ENCODE measurements at places on chromosomes 11 and 22. TPM values are rescaled to one million over a fixed set of nuclear protein-coding genes. Genes with fewer than 3 reads are reported as not detected.
A peak's percentile ranks its signal among the peaks of the same experiment; 100 is the strongest.

DNA sequence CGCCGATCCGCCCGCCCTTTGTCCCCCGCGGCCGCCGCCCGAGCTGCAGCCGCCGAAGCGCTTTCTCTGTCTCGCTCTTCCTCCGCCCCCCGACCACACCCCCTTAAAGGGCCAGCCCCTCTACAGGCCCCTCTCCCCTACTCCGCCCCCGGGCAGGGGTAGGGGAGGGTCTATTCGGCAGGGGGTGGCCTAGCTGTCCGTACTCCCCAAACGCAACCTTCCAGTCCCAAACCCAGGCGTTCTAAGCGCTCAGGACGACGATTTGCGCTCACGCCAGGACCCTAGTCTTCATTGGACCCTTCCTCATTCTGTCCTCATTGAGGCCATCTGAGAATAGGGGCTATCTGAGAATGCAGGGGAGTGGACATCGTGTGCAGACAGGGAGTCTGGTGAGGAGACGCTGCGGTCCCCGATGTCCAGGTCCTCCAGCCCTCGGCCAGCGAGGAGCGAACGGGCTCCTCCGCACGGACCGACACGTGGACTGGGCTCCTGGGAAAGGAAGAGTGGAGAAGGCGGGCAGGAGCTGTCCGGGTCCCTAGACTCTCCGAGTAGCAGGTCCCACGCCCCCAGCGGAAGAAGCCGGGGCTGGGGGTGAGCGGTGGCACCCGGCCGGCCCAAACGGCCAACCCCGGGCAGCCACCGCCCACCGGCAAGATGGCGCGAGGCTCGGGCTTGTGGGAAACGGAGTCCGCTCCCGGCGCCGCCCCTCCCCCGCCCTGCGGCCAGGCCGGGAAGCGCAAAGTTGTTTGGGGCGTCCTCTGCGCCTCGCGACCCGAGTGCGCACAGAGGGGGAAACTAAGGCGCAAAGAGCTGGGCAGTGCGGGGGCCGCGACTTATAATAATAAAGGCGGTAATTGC is at the start of gene PPP1R14B:
PPP1R14B (minus strand) TSS at position 73 of the 858 bp plus-strand sequence. CDS start 270 bp downstream, outside the sequence.
- H3K4me1 ChIP-seq, result peaks cover 42% of the 10 kb centered on the region
- peak within 1 kb of the TSS; percentile 69 for H3K4me3 ChIP-seq
- no peaks in the 10 kb centered on the region for H3K27me3 ChIP-seq
- peaks cover 17% of the 10 kb centered on the region for H3K36me3 ChIP-seq
- H3K27ac ChIP-seq, result peak within 1 kb of the TSS; percentile 95

DNA sequence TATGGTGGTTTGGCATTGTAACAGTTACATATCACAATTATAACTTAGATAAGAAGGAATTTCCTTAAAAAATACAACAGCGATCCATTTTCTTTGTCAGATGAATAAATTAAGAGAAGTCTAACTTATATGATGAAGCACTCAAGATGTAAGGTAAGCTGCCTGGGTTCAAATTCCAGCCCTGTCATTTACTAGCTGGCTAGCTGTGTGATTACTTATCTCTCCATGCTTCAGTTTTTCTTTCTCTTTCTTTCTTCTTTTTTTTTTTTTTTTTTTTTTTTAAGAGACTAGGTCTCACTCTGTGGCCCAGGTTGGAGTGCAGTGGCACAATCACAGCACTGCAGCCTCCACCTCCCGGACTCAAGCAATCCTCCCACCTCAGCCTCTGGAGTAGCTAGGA is 22.2 kb upstream of the LDHA start:
- H3K27me3 ChIP-seq, result no peaks in the 10 kb centered on the region
- no peak for DNase-seq

DNA sequence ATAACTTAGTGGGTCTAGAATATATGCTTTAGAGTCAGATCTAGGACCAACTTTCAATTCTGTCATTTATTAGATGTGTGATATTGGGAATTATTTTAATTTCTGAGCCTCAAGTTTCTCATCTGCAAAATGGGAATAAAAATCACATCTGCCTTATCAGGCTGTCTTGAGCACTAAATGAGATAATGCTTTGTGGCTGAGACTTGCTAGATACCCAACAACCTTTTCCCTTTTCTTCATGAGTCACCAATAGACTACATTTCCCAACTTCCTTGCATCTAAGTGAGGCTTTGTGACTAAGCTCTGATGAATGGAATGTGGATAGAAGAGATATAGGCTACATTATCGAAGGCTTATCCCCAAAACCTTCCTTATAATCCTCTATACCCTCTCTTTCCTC is 220.7 kb upstream of the SESN3 start:
- H3K4me3 ChIP-seq, result no peak overlapping the region
- no peak overlapping the region for H3K27ac ChIP-seq

- no peaks in the 10 kb centered on the region for H3K36me3 ChIP-seq
- DNase-seq, result no peak
- peaks cover 31% of the 10 kb centered on the region for H3K4me1 ChIP-seq
- no peaks in the 10 kb centered on the region for H3K27me3 ChIP-seq
- H3K27ac ChIP-seq, result peak overlapping the region; percentile 88
Observed at GRCh38 chr11:121652971-121653370, 200.2 kb upstream of the SORL1-AS1 start.

GRCh38 chr11:77560605-77561004 is 29.1 kb upstream of the AQP11 start:
- H3K27ac ChIP-seq, result no peak overlapping the region
- no peak for DNase-seq
- no peak overlapping the region for H3K4me3 ChIP-seq
- no peaks in the 10 kb centered on the region for H3K36me3 ChIP-seq

- no peak overlapping the region for H3K4me3 ChIP-seq
- no peak overlapping the region for H3K27ac ChIP-seq
Observed at GRCh38 chr22:20865875-20866445, 7.2 kb downstream of the SNAP29 start.

GRCh38 chr11:77602381-77603088 is 12.8 kb downstream of the AQP11 start:
- H3K4me1 ChIP-seq, result peaks cover 5% of the 10 kb centered on the region
- DNase-seq, result no peak
- no peaks in the 10 kb centered on the region for H3K27me3 ChIP-seq
- peak overlapping the region; percentile 10 for H3K27ac ChIP-seq

GRCh38 chr11:68710409-68710808 is 26.1 kb downstream of the GAL start:
- no peaks in the 10 kb centered on the region for H3K4me1 ChIP-seq
- DNase-seq, result no peak
- no peak overlapping the region for H3K4me3 ChIP-seq
- no peaks in the 10 kb centered on the region for H3K36me3 ChIP-seq
- no peaks in the 10 kb centered on the region for H3K27me3 ChIP-seq

DNA sequence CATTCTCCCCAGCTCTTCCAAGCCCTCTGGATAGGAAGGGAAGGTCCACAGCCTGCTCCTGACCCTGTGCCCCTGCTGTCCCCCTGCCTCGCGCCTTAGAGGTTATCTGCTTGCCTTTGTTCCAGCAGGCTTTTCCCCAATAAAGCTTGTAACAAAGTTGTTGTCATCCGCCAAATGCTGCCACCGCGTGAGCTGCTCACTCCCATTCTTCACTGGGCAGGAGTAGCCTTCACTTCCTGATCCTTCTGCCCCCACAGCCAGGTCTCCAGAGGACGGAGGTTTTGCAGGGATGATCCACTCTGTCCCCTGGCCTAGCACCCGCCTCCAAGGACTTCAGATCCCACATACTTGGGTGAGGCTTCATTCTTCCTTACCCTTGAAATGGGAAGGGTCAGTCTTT is 94.0 kb upstream of the RASSF10 start:
- no peaks in the 10 kb centered on the region for H3K27me3 ChIP-seq
- H3K4me1 ChIP-seq, result peaks cover 17% of the 10 kb centered on the region
- H3K27ac ChIP-seq, result no peak overlapping the region
- H3K4me3 ChIP-seq, result no peak overlapping the region
- H3K36me3 ChIP-seq, result peaks cover 5% of the 10 kb centered on the region
- DNase-seq, result no peak

GRCh38 chr11:64885367-64886286 is 7.2 kb upstream of the EHD1 start:
- H3K4me1 ChIP-seq, result peaks cover 16% of the 10 kb centered on the region
- H3K36me3 ChIP-seq, result no peaks in the 10 kb centered on the region
- DNase-seq, result no peak

DNA sequence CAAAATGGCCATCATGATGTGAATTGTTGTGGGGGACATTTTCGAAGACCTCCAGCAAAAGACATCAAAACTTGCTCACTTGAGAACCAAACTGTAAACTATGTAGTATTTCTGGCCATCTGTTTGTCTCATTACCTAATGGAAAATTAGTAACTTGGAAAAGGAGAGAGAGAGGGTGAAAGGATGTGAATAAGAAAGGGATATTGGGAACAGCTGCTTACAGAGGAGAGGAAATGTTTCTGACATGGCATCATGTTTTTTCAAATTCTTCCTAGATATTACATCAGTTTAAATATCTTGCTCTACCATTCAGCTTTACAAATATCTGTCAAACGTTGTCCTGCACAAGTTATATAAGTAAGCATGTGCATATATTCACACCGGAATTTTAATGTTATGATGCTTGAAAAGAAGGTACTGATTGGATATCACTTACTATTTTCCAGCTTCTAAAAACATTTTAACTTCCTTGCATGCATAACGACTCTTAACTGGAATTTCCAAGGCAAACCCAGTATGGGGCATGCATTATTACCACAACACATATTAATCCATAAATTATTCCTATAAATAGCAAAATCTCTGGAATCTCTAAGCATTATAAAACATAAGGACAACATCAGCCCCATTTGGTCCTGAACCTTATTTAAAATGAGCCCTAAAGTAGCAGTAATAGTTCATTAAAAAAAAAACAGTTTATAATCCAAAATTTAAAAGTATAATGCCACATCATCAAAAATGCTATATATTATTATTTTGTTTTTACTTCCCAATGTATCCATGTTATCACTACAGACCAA is 20.0 kb downstream of the GUCY1A2 start:
- no peaks in the 10 kb centered on the region for H3K4me1 ChIP-seq
- no peak overlapping the region for H3K27ac ChIP-seq
- no peaks in the 10 kb centered on the region for H3K27me3 ChIP-seq
- no peak for DNase-seq

- H3K4me1 ChIP-seq, result no peaks in the 10 kb centered on the region
- H3K27me3 ChIP-seq, result no peaks in the 10 kb centered on the region
- no peak overlapping the region for H3K27ac ChIP-seq
- H3K36me3 ChIP-seq, result no peaks in the 10 kb centered on the region
- DNase-seq, result no peak
- H3K4me3 ChIP-seq, result no peak overlapping the region
Observed at GRCh38 chr11:35750981-35751663, 88.5 kb downstream of the TRIM44 start.

DNA sequence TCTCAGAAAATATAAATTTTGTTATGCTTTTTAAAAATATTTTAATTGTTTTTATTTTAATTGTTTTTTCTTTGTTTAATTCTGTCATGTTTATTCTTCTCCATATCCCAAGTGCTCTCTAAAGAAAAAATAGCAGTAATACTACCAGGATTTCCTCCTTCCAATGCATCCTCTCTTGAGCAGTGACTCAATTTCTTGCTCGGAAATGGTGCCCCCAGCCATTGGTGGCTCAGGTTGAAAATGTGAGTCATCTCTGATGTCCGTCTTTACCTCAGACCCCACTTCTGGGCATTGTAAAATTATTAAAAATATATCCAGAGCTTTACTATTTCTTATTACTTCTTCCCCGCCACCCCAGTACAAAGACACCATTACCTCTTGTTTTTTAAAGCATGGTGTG is 898.5 kb downstream of the METTL15 start:
- no peaks in the 10 kb centered on the region for H3K27me3 ChIP-seq
- H3K4me3 ChIP-seq, result no peak overlapping the region

- DNase-seq, result no peak
- no peak overlapping the region for H3K4me3 ChIP-seq
- no peaks in the 10 kb centered on the region for H3K36me3 ChIP-seq
Observed at GRCh38 chr22:37126882-37127281, 17.4 kb upstream of the TMPRSS6 start.

GRCh38 chr11:113496026-113496651 is 20.9 kb upstream of the DRD2 start:
- no peak for DNase-seq
- H3K36me3 ChIP-seq, result no peaks in the 10 kb centered on the region
- no peaks in the 10 kb centered on the region for H3K27me3 ChIP-seq
- no peak overlapping the region for H3K4me3 ChIP-seq
- H3K27ac ChIP-seq, result no peak overlapping the region
- H3K4me1 ChIP-seq, result no peaks in the 10 kb centered on the region

DNA sequence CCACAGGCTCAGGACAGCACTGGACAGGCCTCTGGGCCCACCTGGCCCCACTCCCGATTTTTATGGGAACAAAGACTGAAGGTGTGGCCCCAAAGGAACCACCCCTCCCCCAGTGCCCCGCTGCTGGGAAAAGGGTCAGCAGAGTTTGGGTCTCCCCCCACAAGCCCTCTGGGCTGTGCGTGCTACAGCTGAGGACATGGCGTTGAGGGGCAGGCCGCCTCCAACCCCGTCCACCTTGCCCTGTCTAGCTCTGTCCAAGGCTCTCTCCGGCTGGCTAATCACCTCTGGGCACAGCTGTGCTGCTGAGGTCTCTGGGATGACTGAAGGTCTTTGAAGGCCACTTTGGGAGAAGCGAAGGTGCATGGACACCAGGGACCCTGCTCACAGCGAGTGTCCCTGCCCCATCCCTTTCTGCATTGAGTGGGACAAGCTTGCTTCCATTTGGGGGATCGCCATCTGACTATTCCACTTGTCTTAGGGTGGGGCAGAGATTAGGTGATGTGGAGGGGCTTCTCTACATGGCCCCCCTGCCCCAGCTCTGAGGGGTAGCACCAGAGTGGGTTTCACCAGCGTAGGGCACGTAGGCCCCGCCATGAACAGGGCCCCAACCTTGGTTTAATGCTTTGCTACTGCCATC is 6.5 kb downstream of the ASCL2 start:
- H3K4me3 ChIP-seq, result no peak overlapping the region
- H3K4me1 ChIP-seq, result peaks cover 4% of the 10 kb centered on the region
- DNase-seq, result peak; percentile 66
- H3K27ac ChIP-seq, result no peak overlapping the region

GRCh38 chr11:9626496-9627394 is 37.1 kb upstream of the SWAP70 start:
- H3K27me3 ChIP-seq, result no peaks in the 10 kb centered on the region
- no peaks in the 10 kb centered on the region for H3K36me3 ChIP-seq
- no peak overlapping the region for H3K4me3 ChIP-seq
- H3K27ac ChIP-seq, result no peak overlapping the region
- no peaks in the 10 kb centered on the region for H3K4me1 ChIP-seq

DNA sequence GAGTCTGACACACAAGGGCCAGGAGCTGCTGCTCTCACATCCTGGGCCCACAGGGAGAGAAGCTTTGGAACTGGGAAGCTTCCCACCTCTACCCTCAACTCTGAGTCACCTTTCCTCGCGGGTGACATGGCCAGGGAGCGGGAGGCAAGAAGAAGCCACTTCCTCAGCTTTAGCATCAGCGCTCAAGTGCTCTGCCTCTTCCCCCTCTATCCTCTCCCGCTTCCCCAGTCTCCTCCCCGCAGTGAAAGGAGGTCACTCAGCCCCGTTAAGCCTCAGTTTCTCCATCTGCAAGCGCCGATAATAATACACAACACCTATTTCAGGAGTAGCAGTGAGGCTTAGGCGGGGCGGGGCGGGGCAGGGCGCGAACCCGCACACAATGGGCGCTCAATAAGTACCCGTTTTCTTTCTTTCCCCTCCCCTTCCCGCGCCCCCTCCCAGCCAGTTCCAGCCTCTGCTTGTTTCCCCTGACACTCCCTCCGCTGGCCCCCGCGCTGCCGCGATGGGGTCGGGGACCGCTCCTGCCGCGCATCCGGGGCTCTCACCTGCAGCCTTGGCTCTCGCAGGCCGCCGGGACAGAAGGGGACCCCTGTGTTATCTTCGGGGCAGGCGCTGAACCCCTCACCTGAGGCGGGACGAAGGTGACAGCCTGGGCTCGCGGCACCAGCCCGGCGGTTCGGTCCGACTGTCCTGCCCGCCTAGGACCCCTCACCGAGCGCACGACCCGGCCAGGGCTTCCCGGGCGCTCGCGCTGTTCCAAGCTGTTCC is 892 bp downstream of the GDPD5 start:
- H3K36me3 ChIP-seq, result no peaks in the 10 kb centered on the region
- no peak overlapping the region for H3K27ac ChIP-seq
- peak overlapping the region; percentile 66 for H3K4me3 ChIP-seq
- DNase-seq, result no peak
- H3K4me1 ChIP-seq, result peaks cover 31% of the 10 kb centered on the region

SLC25A45 gene
- 5.9 TPM for total RNA-seq

OR5B21 gene
- not detected for total RNA-seq

Data from esophagus muscularis mucosa (tissue), 4 donors.